Stimulated activated CD8-positive, alpha-beta memory T cell treated with anti-CD3 and anti-CD28 coated beads, Interleukin-2, amount 100 ng/mL, for 1 hour (primary cell): ENCODE measurements at places on chromosomes 12 and 14.

- DNase-seq: no peak
Observed at GRCh38 chr14:36702474-36702873, 40.8 kb downstream of the PAX9 start.

GRCh38 chr14:75448209-75448608, 20.4 kb downstream of the JDP2 start:
- no peak for DNase-seq

DNA sequence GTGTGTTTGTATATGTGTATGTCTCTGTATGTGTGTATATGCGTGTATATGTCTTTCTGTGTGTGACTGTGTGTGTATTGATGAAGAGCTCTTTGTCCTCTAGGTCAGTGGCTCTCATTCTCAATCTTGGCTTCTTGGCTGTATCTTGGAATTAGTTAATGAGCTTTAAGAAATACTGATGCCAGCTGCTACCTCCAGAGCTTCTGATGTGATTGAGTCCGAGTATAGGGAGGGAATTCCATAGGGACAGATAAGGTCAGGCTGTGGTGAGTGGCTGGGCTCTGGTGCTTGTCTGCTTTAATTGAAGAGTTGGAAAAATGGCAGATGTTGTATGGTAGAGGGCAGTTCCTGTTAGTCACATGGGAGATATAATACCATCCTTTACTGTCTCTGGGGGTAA, 140.1 kb downstream of the C12orf75 start:
- no peak for DNase-seq

DNA sequence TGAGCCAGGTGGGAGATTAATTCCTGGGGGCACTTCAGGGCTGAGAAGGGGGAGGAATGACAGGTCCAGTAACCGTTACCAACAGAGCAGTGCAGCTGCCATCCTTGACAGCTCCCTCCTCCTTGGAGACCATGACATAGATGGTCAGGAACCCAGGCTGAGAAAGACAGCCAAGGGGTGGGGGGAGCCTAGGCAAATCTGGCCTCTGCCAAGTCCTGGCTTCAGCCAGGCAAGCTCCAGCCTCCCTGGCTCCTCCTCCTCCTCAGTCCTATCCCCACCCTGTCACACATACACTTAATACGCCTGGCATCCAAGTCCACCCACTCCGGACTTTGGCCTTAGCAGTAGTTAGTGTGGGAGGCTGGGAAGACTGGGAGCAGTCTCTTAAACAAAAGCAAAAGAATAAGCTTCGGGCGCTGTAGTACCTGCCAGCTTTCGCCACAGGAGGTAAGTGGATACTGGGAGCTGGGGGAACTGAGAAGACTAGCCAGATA, at the start of gene RDH5:
RDH5 (plus strand) TSS at position 323 of the 494 bp plus-strand sequence. CDS start 792 bp downstream, outside the sequence.
- DNase-seq: no peak

- DNase-seq: no peak
Observed at GRCh38 chr12:95415451-95415850, 58.5 kb upstream of the METAP2 start.
